ENCODE measurements at places on chromosomes 5 and 9.

DNA sequence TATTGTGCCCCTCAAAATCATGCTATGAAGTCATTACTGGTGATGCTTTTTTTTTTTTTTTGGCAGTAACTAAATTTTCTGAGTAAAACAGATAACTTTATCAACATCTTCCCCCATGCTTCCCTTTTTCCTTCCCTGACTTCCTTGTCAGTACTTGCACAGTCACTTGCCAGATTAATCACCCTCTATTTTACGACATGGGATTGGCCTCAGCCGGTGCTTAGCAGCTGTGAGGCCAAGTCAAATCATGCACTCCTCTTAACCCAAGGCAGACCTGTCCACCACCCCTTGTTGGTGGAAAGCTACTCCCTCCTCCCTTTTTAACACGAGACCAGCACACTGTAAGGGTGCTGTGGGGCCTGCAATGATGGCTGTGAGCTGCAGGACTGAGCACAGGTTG is 118.0 kb upstream of the OTULINL start:
- DNase-seq, result no peak

GRCh38 chr5:10109299-10109698 is 140.4 kb downstream of the ATPSCKMT start:
- DNase-seq, result no peak

DNA sequence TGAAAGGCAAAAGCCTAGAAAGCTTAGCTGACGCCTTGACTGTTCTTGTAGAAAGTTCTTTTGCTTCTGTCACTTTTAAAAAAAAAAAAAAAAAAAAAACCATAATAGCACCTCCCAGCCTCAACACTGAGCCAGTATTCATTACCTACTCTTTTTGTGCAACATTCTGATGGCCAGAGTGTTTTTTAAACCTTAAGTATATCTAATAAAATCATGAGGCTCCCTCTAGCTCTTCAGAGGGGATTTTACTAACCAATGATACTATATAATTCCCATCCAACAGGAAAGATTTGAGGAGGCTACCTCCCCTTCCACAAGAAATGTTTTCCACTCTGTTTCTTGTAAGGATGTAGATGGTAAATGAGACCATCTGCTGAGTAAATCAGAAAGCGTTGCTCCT is 3.9 kb downstream of the BNC2 start:
- DNase-seq, result no peak

DNA sequence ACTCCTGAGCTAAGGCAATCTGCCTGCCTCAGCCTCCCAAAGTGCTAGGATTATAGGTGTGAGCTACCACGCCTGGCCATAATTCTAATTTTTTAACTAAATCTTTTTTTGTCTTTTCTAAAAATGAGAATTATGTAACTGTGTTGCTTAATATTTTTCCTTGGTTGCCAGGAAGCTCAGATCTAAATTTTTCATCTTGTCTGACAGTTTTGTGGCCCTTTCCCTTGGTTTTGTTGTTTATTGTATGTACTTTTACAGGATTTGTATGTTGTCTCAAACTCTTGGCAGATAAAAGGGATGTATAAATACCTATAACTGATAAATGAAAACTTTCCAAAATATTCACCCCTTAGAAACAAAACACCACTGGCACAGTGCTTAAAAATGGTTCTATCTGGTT is 88.2 kb upstream of the KLF9 start:
- DNase-seq, result no peak

DNA sequence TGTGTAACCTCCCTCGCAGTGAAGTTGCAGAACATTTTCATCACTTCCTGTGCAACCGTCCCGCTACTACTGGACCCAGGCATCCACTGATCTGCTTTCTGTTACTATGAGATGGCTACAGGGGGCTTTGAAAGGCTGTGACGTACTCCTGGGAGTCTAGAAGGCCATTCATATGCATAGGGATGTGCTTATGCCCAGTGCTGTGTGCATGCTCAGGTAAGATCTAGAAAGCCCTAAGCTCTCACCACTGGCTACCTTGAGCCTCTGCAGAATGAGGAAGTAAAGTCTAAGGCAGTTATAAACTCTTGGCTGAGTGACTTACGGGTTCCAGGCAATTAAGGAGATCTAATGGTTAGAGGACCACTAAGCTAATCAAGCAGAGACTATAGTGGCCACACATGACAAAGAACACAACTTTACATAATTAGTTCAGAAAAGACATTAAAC is 11.8 kb downstream of the HNRNPAB start:
- DNase-seq, result no peak

DNA sequence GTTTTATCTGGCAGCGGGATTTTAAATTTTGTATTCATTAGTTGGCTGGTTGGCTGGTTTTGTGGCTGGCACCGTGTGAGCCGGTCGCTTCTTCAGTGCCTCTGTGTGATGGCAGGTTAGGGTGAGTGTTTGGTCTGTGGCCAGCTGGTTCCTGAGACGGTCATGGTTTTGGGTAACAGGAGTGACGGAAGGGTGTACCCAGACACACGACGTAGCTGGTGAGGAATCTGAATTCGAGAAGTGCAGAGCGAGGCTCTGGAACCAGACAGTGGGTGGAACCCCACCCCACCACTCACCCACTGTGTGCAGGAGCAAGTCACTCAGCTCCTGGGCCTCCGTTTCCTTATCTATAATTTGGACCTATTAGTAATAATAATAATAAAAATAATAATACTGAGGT is 2.7 kb downstream of the BTNL9 start:
- no peak for DNase-seq

DNA sequence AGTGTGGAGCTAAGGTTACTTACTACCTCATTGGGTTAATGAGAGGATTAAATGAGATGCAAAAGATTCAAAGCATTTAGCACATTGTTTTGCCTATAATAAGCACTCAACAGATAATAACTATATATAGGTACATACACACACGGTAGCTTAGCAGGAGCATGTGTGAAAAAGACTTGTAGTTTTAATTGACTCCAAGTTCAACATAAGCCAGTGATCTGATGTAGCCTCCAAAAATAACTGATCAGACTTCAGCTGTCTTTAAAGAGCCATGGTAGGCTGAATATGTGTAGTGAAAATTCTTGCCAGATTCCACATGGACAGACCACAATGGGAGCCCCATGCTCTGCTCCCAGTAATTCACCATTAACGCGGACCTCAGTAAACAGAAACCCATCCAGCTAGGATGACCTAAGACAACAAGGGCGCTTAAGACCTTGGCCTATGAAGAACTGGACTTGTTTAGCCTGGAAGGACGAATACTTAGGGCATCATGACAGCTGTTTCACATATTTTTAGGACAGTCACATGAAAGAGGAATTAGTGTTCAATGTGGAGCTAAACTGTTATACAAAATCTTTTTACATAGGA is 115.1 kb upstream of the ZNF366 start:
- DNase-seq, result no peak

Data from T-helper 1 cell (primary cell).